Retina (tissue), 1 donor: ENCODE measurements at places on chromosomes 2 and 18.

GRCh38 chr2:166181813-166182154, 54.0 kb upstream of the SCN1A start:
- DNase-seq = no peak

DNA sequence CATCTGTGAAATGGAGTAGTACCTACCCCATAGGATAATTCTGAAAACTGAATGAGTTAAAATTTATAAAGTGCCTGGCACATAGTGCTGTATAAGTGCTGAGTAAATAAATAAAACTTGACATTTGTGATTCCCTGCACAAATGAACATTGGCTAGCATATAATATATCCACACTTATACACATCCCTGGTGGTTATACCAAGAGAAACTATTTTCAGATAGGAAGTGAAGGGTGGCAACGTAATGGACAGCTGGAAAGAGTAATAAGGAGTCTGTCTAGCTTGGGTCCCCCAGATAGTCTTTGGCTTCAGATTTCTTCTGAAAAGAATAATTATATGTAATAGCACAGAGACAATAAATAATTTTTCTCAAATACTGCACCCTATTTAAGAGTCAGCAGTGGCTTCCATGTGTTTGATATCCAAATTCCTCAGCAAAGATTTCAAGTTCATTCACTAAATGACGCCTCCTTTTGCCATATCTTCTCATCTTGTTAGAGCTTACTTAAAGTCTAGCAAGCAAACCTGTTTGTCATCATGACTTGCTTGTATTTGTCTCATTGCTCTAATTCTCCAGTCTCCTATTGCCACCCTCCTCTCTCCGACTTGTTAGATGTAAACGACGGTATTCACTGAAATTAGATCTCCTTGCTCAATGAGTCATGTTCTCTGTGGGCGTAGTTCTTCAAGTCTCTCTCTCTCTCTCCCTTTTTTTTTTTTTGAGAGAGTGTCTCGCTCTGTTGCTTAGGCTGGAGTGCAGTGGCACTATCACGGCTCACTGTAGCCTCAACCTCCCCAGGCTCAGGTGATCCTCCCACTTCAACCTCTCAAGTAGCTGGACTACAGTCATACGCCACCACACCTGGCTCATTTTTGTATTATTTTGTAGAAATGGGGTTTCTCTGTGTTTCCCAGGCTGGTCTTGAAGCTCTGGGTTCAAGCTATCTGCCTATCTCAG, 8.7 kb upstream of the ADGRF3 start:
- no peak for DNase-seq

- no peak for DNase-seq
Observed at GRCh38 chr2:241729868-241730267, 4.6 kb upstream of the D2HGDH start.

GRCh38 chr2:237440819-237441281, 26.9 kb upstream of the COL6A3 start:
- no peak for DNase-seq

DNA sequence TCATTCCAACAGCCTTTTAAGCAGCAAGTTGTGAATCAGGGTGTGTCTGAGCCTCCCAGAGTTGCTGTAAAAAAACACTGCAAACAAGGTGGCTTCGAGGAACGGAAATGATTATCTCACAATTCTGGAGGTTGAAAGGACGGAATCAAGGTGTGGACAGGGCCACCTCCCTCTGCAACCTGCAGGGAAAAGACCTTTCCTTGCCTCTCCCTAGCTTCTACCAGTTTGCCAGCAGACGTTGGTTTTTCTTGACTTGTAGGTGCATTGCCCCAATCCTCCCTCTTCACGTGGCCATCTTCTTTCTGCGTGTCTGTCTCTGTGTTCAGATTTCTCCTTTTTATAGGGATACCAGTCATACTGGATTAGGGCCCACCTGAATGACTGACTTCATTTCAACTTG, 24.8 kb upstream of the TMEM131 start:
- DNase-seq = no peak

GRCh38 chr18:10846657-10847407, 302.5 kb downstream of the PIEZO2 start:
- DNase-seq = no peak

DNA sequence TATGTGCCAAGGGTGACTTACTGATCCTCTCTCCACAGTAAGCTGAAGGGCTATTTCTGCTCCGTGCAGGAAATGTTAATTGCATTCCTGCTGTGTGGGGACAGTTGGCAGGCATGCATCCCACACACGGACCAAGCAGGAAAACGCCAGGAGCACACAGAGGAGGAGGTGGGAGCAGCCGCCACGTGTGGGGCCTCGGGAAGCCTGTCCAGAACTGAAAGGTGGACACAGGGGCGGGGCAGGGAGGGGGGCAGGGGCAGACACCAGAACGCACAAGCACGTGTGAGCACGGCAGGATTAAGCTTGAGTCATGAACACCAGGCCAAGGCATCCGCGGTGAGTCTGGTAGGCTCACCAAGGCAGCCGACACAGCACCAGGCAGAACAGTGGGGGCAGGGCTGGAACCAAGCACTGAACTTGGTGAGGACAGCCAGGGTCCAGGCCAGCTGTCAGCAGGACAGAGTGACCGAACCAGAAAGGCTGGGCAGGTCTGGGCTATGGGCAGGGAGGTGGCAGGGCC, 177.1 kb downstream of the EIPR1 start:
- DNase-seq = no peak

GRCh38 chr2:35251156-35251555, 1104.4 kb upstream of the CRIM1 start:
- DNase-seq = no peak

DNA sequence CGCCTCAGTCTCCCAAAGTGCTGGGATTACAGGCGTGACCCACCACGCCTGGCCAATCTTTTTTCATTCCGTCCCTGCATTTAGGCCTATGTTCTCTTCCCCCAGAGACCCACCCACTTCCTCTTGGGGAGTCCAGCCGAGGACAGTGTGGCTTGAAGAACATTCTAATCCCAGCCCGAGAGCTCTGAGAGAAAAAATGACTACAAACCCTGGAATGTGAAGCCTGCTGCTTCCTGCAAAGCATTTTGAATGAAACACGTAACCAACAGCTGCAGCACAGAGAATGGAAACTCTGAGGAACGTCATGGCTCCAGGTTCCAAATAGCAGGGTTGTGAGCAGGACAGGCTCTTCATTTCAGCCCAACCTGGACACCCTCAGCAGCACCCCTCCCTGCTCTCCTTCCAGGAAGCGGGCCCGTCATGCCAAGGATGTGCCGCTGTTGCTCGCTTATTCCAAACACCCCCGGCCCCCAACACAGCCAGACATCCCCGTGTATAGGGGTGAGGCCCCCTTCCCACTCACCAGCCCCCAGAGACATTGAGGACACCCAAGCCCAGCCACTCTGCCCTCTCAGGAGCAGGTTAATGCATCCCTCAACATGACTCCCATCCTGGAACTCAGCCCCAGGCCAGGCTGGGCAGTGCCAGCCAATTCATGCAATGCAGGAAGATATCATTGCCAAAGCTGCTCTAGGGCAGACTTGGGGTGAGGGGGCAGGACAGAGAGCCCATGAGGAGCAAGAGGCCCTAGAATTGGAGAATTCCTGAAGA, 139.8 kb downstream of the ZFP36L2 start:
- no peak for DNase-seq

DNA sequence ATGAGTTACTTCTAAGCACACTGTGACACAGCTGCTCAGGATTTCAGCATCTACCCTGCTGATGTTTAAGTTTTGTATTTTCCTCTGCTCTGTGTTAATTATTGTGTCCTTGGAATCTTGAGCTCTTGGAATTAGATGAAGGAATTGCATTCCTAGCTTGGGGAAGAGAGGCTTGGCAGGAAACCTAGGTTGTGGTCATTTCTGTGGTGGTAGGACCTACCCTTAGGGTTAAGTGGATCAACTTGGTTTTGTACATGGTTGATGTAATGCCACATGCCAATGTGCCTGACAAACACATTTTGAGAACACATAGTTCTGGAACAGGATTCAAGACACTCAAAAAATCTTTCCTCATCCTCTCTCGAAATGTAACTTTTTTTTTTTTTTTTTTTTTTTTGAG, 264.5 kb upstream of the MEX3C start:
- no peak for DNase-seq

DNA sequence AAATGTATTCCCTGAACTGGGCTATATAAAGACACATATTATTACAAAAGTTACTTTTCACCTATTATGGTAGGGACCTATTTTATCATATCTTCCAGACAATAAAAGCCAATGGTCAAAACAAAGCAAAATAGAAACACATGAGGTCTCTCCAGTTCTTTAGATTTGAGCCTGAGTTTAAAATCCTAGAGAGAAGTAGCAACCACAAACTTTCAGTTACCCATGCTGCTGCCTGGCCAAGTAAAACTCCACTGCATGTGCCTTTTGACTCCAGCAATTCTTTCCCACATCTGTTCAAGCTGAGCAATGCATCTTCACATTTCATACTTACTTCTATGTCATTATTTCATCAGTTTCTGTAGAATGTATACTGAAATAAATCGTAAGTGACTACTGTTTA, 405.3 kb downstream of the STK39 start:
- no peak for DNase-seq

DNA sequence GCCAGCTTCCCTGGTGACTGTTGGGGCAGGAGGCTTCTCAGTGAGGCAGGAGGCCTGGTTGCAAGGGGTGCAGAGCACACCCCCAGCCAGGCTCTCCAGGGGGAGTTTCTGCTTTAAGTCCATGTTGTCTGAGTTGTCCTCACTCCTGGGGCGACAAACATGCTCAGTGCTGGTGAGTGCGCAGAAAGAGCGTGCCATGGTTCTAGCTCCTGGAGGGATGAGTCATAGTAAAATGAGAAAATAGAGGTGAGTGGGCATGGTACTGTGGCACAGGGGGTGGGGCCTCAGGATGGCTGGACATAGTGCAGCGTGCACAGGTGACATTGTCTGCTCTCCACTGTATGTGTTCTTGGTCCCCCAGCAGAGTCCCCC, 457.2 kb upstream of the HS6ST1 start:
- no peak for DNase-seq

DNA sequence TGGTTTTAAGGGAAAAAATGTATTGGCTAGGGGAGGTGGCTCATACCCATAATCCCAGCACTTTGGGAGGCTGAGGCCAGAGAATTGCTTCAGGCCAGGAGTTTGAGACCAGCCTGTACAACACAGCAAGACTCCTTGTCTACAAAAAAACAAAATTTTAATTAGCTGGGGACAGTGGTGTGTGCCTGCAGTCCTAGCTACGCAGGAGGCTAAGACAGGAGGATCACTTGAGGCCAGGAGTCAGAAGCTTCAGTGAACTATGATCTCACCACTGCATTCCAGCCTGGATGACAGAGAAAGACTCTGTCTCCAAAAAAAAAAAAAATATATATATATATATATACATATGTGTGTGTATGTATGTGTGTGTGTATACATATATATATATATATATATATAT, 18.5 kb downstream of the CCDC88A start:
- DNase-seq = no peak

- no peak for DNase-seq
Observed at GRCh38 chr2:144547494-144547893, 27.6 kb upstream of the ZEB2 start.

- DNase-seq = no peak
Observed at GRCh38 chr2:239881031-239881471, 144.1 kb downstream of the NDUFA10 start.

DNA sequence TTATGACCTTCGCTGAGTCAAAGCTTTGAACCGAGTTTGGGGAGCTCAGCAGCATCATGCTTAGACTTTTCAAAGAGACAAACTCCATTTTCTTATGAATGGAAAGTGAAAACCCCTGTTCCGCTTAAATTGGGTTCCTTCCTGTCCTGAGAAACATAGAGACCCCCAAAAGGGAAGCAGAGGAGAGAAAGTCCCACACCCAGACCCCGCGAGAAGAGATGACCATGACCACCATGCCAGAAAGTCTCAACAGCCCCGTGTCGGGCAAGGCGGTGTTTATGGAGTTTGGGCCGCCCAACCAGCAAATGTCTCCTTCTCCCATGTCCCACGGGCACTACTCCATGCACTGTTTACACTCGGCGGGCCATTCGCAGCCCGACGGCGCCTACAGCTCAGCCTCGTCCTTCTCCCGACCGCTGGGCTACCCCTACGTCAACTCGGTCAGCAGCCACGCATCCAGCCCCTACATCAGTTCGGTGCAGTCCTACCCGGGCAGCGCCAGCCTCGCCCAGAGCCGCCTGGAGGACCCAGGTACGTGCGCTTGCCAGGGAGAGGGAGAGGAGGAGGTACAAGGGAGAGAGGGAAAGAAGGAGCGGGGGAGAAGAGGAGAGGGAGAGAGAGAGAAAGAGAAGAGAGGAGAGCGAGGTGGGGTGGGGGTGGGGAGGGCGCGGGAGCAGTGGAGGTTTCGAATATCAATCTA, at the start of gene DLX1:
Gene DLX1, plus strand, starts transcription at position 48 of the 700 bp plus-strand sequence. Its CDS starts 171 bp downstream, at position 219.
- DNase-seq = peak; percentile 93

DNA sequence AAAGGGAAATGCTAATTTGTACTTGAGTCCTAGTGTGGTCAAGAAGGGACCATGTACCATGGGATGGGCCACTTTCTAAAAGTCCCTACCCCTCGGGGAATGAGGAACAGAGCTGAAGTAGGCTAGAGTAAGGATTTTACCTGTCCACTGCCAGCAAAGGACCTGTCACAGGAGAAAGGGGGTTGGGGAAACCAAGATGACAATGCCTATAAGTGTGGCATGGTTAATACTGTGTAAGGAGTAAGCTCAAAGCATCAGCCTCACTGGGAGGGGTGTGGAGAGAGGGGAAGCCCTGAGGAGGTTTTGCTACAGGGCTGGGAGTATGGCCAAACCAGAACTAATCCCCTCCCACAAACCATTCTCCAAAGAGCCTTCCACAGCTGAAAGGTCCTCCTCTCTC, 15.8 kb downstream of the GKN2 start:
- DNase-seq = no peak

- DNase-seq = no peak
Observed at GRCh38 chr2:30950339-30950738, 143.1 kb upstream of the CAPN13 start.

DNA sequence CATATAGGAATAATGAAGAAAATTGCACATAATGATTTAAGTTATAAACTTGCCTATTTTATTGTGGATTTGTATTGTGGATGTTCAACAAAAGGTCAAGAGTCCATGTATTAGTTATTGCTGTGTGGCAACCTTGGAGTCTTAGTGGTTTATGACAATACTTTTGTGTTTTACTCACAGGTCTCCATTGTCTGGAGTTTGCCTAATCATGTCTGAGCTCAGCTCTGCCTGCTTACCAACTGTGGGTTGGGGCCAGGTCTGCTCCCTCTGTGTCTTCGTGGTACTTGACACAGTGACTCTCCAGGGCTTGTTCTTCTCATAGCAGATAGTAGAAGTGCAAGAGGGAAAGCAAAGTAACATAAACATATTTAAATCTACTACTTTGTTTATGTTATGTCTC, 382.5 kb downstream of the CBLN2 start:
- no peak for DNase-seq

GRCh38 chr2:46796843-46797625, 118.6 kb downstream of the MCFD2 start:
- no peak for DNase-seq

- peak; percentile 35 for DNase-seq
Observed at GRCh38 chr2:218260742-218261422, at the start of gene GPBAR1. Gene GPBAR1, plus strand, starts transcription at chr2:218261015. Its CDS starts 1,710 bp downstream, at chr2:218262725.
